ENCODE measurements at places on chromosomes 7 and 10. TPM values are rescaled to one million over a fixed set of nuclear protein-coding genes. Genes with fewer than 3 reads are reported as not detected.
A peak's percentile ranks its signal among the peaks of the same experiment; 100 is the strongest.

Gene LRRC18
- not detected for total RNA-seq

Gene KLF14
- total RNA-seq, result 2.9 TPM

Gene HKDC1
- 0.10 TPM for total RNA-seq

Gene HNRNPH3
- total RNA-seq, result 91.4 TPM

Gene GRID1
- total RNA-seq, result 2.1 TPM

Gene TCAF1
- total RNA-seq, result 50.8 TPM

Gene POLD2
- total RNA-seq, result 60.2 TPM

Gene PNLIP
- 1.5 TPM for total RNA-seq

Gene SLC26A3
- 0.45 TPM for total RNA-seq

Gene MKLN1
- 73.4 TPM for total RNA-seq

Gene PDK4
- total RNA-seq, result 482 TPM

Gene SYT15
- total RNA-seq, result 6.3 TPM

Gene PNLIPRP3
- not detected for total RNA-seq

DNA sequence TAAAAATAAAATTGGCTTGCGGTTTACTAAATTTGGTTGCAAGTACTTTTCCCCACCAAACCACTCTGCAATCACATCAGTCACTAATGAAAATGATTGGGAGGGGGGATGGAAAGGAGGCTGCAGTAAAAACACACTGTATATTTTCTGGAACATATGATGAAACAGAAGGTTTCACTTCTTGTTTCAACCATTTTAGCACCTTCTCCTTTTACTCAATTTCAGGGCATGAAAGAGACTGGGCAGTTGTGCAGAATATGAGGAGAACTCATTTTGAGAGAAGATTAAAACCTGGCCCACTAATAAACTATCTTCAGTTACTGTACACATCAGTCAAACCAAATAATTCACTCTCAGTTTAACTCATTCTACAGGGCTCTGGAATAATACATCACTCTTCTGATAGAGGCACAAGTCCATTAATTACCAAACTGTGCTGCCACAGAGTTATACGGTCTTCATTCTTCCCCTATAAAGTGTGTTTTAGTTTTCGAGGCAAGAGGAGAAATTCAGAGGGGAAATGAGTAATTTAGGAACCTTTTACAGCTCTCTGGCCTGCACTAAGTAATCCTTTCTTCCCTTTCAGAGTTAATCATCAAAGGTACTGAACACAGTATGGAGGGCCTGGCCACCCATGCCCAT, 25.5 kb downstream of the JAZF1 start:
- DNase-seq, result no peak

- no peak for DNase-seq
Observed at GRCh38 chr10:30233186-30233959, 115.7 kb downstream of the MTPAP start.

GRCh38 chr7:97680622-97681021, 51.3 kb upstream of the TAC1 start:
- DNase-seq, result no peak

DNA sequence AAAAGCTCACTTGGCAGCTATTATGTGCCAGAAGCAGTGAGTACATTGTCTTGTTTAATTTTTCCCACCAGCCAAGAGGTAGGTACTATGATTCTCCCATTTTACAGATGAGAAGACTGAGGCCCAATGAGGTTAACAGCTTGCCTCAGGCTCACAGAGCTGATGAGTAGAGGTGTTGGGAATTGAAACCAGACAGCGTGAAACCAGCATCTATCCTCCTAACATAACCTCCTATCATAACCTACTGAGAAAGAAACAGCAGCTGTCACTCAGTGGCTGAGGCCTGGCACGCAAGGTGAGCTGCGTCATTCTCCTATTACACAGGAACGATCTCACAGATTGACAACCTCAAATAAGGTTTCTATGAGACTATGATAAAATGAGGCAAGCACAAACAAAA, 6.2 kb downstream of the PYROXD2 start:
- no peak for DNase-seq

DNA sequence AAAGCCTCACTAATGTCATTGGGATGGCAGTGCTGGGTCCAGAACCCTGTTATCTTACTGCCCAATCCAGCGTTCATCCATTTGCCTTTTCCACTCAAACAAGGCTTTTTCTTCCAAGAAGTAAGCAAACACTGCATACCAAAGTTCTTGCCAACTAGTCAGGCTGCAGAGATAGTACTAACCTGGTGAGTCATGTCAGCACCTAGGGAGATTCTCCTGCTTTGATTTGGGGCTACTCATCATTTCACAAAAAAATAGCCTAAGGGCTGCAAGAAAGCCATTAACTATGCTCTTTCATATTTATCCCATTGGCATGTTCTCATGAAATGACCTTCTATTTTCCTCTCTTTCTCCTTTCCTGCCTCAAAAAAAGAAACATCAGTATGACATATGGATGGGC, 142.6 kb downstream of the TWIST1 start:
- DNase-seq, result no peak

- DNase-seq, result no peak
Observed at GRCh38 chr10:62723375-62723774, 81.1 kb upstream of the ADO start.

- DNase-seq, result no peak
Observed at GRCh38 chr7:124073310-124073645, 40.4 kb upstream of the TMEM229A start.

DNA sequence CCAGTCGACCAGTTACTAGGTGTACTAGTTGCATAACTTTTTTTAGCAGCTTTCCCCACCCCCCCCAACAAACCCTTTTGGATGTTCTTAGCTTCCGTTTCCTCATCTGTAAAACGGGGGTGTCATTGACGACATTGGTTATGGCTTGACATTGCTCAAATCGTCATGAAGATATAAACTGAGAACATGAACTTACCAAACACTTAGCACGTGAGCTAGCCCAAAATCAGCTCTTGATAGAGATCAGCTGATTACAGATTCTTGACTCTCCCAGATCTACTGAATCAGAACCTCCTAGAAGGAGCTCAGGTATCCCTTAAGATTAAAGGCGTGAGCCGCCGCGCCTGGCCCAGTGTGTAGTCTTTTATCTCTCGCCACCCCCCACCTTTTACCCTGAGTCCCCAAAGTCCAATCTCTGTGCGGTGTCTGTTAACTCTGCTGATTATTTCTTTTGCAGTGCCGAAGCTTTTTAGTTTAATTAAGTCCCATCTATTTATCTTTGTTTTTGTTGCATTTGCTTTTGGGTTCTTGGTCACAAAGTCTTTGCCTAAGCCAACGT, 1.0 kb upstream of the GNA12 start:
- peak; percentile 45 for DNase-seq

GRCh38 chr7:136523571-136523970, 344.9 kb upstream of the CHRM2 start:
- DNase-seq, result no peak

DNA sequence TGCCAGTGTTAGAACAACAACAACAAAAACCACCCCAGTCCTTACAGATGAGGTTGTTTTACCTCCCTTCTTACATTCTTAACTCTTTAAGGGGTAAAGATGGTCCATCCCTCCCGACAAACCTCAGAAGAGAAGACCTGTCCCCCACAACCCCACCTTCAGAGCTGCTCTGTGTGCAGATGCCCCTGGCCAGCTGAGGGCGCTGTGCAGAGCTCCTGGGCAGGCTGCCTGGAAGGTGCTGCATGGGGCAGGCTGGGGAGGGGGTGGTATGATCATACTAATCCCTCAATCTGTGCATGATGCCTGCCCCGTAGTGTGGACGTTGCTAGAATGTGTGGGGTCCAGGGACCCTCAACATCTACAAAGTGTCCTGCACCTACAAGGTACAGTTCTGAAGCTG, 387.1 kb downstream of the INHBA start:
- no peak for DNase-seq

DNA sequence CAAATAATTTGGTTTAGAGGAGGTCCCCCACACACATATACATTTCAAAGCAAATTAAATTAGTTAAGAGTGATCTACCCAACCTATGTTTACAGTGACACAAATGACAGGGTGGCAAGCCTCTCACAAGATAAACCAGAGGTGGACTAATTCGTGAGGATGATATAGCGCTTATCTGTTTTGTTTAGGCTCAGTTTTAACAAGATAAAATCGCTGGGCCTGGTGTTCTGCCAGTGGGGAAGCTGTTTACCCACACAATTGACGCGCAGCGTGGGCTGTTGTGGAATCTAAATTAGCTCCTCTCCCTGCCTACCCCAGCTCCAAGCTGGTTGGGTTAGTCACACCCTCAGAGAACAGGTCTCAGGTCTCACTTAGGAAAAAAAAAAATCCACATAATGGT, 16.7 kb upstream of the PLXNA4 start:
- DNase-seq, result no peak

DNA sequence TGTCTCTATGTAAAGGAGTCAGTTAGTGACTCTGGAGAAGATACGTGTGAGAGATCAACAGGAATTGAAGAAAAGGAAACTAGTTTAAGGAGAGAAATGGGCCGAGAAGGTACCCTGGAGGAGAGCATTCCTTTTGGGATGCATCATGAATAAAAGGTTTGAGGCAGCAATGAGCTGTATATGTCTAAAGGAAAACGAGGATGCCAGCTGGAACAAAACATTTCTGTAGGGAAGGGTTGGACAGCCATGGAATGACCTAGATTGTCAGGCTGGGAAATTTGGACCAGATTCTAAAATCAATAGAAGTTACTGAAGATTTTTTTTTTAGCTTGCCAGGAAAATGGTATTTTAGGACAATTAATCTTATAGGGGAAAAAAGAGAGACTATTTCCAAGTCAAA, 17.2 kb upstream of the MPP7 start:
- DNase-seq, result no peak

GRCh38 chr10:543131-543530, 146.3 kb downstream of the DIP2C start:
- DNase-seq, result peak; percentile 9

DNA sequence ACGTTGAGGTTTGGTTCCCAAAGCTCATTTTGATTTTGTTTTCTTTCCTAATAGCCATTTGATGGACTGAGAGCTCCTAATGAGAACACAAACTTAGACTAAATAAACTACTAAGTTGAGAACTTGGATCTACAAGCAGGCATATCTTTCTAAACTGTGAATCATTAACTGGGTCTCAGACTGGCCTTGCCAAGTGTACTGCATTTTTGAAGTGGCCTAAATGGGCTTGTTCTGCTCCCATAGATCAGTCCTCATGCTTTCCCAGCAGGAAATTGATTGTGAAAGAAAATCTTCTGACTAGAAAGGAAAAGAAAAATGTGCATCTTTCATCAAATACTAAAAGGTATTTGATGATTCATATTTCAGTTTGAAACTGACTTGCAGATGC, 46.7 kb upstream of the RBM33 start:
- DNase-seq, result no peak

DNA sequence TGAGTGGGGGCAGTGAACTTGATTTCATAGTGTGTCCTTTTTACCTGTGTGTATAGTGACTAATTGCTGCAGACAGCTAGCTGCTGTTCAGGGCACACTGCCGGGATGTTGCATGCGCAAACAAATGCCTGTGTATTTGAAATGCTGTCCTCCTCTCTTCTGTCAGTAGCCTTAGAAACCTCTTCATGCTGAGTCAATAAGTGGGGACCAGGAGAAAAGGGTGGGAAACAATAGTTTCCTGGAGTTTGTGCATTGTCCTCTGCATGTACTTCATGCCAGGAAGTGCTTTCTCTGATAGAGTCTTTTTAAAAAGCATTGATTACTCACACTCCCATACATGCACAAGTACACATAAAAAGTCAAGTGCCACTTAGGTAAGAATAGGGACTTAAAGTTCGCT, 1183.7 kb upstream of the CELF2 start:
- no peak for DNase-seq

DNA sequence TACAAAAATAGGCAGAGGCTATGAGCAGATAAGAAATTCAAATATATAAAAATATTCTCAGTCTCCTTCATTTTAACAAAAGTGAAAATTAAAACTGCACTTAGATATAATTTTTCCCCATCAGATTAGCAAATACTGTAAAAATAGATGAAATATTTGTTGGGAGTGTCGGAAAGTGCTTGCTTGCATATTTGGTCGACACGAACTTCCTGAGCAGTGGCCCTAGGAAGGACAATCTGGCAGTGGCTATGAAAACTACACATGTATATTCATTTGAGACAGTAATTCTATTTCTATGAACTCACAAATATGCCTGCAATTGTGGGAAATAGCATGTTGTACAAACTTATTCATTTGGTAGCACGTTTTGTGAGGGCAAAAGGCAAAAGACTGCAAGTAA, 81.4 kb downstream of the GOLGA7B start:
- no peak for DNase-seq

DNA sequence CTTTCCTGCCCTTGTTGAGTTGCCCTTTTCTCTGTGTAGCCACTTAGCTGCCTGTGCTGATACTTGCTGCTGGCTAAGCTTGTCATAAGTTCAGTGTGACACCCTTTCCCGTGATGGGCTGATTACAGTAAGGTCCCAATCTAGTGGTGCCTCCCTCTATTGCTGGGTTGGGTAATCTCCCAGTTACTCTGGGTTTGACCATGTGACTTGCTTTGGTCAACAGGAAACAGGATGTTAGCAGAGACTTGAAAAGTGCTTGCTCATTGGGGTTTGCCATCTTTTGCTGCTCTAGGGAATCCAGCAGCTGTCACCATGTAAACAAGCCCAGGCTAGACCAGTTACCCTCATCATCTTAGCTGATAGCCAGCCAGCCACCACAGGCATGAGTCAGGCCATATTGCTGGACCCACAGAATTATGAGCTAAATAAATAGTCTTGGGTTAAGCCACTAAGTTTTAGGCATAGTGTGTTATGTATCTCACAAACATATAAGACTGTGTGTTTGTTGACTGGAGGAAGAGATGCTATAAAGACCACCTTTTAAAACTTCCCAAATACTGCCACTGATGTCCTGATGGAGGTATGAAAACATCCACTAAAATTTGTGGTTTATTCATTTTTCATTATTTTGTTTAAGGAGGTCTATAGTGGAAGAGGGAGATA, 4.0 kb upstream of the LEP start:
- no peak for DNase-seq

DNA sequence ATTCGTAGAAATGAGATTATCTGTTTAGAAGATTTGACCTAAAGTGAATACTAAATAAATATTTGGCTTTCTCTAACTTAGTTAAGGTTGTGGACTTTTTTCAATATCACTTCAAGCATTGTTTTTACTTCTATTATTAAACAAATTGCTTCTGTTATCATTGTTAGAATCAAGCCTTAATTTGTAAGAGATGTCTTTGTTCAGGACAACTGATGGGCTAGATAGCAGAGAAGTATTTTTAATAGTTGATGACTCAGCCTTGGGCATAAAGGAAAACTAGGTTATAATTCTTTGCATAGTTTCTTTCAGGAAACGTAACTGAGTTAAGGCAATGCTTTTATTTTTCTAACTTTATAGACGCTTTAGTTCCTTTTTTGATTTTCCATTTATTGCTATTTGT, 128.8 kb upstream of the SMIM30 start:
- no peak for DNase-seq

GRCh38 chr7:156185076-156185475, 372.8 kb upstream of the SHH start:
- no peak for DNase-seq

DNA sequence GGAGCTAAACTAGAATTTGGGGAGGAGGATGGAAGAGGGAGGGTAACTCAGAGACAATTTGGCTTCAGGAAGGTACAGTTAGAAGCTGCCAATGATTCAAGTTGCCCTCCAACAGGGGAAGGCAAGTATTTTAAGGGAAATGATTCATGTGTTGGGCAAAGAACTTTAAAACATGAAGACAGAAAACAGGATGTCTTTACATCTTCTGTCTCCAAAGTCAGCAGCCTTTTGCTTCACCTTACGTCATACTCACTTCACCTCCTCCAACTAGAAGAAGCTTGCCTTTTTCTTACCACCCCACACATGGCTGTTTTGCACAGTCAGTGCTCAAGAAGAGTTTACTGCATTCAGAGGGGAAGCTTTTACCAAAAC, 36.1 kb downstream of the PPP1R3C start:
- no peak for DNase-seq
